SHP77 treated with DMSO at 0.1 percent for 48 hours (cell line): ENCODE measurements at places on chromosomes 1 and 21.

GRCh38 chr21:42661688-42662429 lies 8.4 kb downstream of the PDE9A start:
- DNase-seq = no peak

DNA sequence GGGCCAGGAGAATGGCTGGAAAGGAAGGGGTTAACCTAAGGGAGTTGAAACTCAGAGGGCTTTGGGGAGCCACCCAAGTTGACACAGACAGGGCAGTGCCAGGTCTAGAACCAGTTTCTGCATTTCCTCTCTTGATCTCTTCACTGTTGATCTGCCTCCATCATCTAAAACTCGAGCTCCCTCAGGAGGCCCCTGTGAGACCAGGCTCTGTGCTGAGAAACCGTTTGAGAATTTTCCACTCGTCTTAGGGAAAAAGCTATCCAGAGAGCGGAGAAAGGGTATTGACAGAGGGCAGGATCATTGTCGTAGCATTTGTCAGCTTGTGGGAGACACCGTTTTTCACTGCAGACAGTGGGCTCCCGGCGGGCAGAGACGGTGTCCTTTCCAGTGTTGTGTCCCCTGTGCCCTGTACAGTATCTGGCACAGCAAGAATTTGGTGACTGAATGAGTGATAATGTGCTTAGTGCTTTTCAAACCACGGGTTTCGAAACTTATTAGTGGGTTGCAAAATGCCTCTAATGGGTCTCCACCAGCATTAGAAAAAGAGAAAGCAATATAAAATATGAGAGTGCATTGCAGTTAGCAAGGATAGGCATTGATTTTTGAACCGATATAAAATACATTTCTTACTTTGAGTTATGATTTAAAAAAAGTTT lies 31.1 kb downstream of the PROK1 start:
- no peak for DNase-seq

DNA sequence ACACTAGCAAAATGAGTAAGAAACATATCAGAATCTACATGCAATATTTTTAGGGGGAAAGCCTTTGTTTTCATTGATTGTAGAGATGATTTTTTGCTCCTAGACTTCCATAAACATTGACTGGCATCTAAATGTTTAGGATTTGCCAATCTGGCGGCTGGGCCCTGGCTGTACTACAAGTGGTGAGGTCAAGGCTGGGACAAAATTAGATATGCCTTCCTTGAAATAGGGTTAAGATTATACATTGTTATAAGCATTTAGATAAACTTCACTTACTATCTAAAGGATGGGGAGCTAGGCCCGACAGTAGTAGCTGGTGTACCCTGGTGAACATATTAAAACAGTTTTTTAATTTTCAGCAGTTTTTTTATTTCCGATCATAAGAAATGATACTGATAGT lies 5.2 kb downstream of the NFIA start:
- DNase-seq = no peak

DNA sequence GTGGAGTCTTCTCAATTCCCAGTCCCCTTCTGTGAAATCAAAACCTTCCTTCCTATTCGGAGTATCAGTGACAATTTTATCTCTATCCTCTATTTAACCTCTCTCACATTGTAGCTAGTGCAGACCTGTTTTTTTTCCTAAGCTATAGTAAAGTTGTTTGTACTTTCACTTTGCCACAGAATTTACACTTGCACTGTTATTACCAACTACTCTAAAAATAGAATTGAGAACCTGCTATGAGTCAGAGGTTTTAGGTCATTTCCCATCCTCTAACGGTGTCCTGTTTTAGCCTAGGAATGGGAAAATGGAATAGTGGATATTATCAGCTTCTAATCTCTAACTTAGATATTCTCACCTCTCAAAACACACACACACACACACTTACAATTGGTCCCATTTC lies 862.7 kb downstream of the NCAM2 start:
- DNase-seq = no peak

- no peak for DNase-seq
These were observed 6.5 kb downstream of the GALNT2 start for GRCh38 chr1:230073371-230074035.

DNA sequence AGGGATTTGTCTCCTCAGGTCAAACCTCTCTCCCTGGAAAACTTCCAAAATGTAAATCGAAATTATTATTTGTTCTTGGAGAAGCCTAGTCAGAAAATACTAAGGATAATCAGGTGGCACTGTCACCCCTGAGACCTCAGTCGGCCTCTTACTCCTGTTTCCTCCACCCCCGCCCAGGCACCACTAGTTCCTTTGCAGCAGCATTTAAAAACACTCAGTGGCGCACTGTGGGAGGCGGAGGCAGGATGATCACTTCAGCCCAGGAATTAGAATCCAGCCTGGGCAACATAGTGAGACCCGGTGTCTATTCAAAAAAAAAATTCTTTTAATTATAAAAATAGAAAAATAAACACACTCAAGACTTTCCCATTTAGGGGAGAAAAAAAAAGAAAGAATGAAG lies 18.0 kb upstream of the IFNAR2 start:
- no peak for DNase-seq

- DNase-seq = no peak
These were observed 604 bp upstream of the FMN2 start for GRCh38 chr1:240090957-240091600.

- no peak for DNase-seq
These were observed 29.2 kb upstream of the KIF1B start for GRCh38 chr1:10181154-10181553.

DNA sequence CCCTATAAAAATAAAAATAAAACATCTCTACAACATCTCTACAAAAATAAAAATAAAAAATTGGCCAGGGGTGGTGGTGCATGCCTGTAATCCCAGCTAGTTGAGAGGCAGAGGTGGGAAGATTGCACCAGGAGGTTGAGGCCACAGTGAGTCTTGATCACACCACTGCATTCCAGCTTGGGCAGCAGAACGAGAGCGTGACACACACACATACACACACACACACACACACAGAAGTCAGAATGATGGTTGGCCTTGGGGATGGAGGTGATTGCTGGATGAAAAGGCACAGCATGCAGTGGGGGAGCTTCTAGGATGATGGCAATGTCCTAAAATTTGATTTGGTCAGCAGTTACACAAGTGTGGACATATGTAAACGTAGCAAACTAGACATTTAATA lies 69.7 kb upstream of the SOD1 start:
- no peak for DNase-seq

DNA sequence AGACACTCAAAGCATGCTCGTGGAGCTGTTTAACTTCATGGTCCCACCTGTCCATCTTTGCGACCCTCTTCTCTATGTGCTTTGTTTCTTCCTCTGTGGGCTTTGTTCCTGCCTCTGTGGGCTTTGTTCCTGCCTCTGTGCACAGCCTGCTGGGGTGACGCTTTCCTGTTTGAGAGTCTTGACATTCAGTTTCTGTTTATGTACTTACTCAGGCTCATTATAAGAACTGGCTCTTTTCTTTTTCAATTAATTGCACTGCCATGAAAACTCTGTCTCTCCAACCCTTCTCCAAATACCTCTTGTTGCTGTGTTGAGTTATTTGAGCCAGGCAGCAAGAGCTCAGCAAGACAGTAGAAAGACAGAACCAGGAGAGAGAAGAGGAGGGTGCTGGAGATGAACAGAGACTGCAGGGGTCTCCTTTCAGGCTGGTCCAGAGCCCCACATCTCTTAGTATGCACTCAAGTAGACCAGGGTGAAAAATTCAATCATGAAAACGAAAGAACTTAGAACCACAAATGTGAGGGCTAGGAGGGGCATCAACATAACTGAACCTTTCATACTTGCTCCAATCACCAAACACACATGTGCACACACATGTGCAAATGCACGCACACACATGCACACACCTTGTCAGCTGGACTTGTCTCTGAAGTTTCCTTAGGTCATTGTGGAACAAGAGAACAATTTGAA lies 88.3 kb upstream of the SGIP1 start:
- no peak for DNase-seq

- peak; percentile 95 for DNase-seq
These were observed 63.4 kb downstream of the B3GALT5 start for GRCh38 chr21:39675993-39676661.

DNA sequence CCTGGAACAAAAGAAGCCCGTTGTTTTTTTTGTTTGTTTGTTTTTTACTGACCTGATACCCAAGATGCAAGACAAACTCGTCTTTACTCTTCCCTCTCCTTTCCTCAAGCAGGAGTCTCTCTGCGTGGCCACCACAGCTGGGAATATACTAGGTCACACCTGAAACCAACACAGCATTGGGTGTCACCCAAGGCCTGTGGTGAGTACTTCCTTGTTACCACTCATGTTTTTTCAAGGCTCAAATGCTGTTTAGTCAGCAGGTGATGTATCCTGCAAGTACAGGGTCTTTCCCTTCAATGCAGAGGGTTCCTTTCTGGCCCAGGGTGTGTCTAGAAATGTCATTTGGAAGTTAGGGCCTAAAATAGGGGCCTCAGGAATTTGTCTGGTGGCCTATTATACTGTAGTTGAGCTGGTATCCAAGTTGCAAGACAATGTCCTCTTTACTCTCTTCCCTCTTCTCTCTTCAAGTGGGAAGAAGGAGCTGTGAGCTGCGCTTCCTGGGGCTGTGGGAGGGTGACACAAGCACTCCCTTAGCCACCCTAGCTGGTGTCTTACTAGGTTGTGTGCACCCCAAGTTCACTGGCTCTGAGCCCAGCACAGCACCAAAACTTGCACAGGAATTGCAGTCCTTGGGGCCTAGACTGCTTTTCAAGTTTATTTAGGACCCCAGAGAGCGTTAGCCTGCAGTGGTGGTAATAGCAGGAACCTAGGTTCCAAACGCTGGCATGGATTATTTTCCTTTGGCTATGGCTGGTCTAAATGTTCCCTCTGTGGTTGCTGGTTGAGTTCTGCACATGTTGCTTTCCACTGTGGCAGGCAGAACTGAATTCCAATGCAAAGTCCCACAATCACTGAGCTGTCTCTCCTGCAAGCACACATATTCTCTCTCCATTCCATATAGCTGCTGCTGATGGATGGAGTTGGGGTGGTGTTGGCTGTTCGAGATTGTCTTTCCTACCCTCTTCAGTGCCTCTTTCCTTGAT lies 91.4 kb upstream of the LYPLAL1 start:
- DNase-seq = no peak

DNA sequence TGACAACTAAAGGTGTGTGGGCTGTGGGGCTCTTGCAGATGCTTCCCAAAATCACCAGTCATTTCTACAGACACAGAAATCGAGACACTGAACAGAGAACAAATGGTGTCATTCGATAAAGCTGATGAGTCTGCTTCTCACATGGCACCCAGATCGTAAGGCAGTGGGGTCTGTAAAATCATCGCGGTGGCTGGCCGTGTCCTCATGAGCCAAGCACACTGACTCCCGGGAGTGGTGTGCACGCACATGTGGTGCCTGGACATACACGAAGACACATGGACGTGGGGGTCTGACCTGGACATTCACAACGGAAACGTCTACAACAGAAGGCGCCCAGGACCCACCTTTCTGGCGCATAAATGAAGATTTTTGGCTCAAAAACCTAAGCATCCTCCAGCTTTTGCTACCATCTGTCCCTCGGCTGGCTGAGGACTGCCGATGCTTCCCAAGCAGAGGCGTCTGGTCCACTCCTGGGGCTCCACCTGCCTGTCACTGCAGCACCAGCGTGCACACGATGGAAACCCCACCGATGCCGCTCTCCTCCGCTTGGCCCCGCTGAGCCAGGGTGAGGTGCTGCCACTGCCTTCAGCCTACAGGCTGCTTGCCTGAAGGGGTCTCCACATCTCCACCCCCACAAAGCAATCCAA lies 6.8 kb downstream of the SMIM1 start:
- no peak for DNase-seq

GRCh38 chr1:6205849-6206519 lies at the start of gene RNF207:
RNF207 (plus strand) TSS chr1:6206119; CDS start chr1:6206536, 417 bp downstream.
- DNase-seq = no peak

GRCh38 chr1:64505944-64506655 lies 36.2 kb downstream of the CACHD1 start:
- DNase-seq = peak; percentile 94

- DNase-seq = no peak
These were observed 7.5 kb downstream of the MIER1 start for GRCh38 chr1:66932291-66932690.

DNA sequence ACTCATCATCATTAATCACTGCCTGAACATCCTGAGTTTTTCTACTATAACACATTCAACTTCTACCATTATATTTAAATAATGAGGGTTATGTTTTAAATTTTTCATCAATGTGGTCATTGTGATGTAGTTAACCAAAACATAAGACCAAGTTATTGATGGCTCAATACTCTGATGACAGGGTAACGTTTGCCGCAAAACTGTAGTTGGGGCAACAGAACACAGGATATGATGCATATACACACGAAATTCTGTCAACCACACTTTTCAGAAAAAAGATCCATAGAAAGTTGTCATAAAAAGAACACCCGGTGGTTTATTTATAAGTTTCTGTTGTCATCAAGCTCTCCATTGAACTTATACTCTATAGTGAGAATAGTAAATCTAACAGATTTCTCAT lies 121.7 kb upstream of the COL11A1 start:
- DNase-seq = no peak

DNA sequence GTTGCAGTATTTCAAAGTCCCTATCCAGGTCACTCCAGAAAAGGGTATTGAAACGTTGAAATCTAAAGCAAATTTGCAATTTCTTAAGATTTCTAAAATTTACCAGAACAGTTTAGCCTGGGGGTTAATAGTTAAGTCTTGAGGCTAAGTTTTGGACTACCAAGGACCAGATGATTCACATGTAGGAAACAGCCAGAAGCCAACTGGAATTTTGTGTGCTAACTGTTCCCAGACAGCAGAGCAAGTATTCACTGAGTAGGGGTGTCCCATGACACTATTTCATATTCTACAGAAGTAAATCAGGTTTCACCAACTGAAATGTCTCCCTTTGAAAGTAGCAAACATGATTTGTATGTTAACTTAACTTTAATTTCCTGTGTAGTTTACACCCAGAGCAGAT lies 11.5 kb upstream of the C1orf105 start:
- no peak for DNase-seq

DNA sequence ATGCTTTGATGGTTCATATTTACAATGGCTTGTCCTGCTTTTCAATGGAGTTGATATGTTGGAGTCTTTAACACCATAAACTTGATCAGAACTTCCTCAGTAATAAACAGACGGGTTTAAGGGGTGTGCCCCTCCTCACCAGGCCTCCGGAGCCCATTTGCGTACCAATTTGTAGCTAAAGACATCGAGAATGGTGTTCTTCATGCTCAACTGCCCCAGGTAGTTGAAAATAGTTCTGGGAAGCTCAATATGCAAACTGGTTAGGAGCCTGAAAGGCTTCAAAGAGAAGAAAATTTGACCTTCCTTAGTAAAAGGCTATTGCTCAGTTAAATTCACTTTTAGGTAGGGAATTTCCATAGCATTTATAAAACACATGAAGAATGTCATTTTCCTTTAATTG lies 68.1 kb upstream of the RRP15 start:
- DNase-seq = no peak

GRCh38 chr21:43758111-43758641 lies 17.9 kb downstream of the CSTB start:
- DNase-seq = no peak

GRCh38 chr1:72105201-72105600 lies 177.1 kb downstream of the NEGR1 start:
- no peak for DNase-seq

GRCh38 chr1:63322114-63322943 lies at the start of gene FOXD3:
FOXD3 (plus strand) TSS chr1:63322567; CDS start chr1:63323059, 492 bp downstream.
- no peak for DNase-seq

GRCh38 chr1:204680461-204680860 lies 5.1 kb downstream of the LRRN2 start:
- no peak for DNase-seq

- DNase-seq = no peak
These were observed 346.8 kb downstream of the RRAGC start for GRCh38 chr1:38512789-38513188.

- no peak for DNase-seq
These were observed 61.0 kb downstream of the POFUT2 start for GRCh38 chr21:45226540-45227326.

GRCh38 chr1:216462066-216462775 lies 39.0 kb upstream of the USH2A start:
- no peak for DNase-seq
